ENCODE measurements at places on chromosomes 1 and 21. TPM values are rescaled to one million over a fixed set of nuclear protein-coding genes. Genes with fewer than 3 reads are reported as not detected.
A peak's percentile ranks its signal among the peaks of the same experiment; 100 is the strongest.

Gene OR2T6
- polyA plus RNA-seq = not detected

DNA sequence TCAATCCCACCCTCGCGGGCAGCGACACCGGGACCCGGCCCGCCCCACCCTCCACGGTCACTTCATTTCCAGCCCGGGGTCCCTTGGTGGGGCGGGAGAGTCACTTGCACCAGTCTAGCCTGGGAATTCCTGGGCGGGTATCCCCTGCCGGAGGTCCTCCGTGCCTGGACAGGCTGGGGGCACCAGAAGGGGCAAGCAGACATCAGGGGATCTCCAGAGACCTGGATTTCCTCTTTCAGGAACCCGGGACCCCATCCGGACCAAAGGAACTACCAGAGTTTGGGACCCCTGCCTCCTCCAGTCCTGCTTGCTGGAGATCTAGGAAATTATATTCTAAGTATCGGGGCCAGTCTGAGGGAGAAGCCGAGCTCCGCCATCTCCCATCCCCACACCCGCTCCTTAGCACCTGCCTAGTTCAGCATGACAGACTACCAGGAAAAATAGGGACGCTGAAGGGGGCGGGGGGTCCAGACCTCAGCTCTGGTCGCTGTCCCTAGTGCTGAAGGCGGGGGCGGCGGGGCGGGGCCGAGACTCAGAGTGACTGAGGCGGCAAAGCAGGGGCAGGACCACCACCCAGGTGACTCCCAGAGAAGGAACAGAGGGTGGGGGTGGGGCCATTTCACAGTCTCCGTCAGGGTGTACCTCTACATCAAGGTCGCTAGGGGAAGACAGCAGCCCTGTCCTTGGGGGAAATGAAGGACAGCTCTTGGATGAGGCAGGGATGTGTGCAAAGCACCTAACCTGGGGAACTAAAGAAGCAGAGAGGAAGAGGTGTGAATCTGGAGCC, 832 bp downstream of the HCN3 start:
- peak; percentile 60 for DNase-seq

DNA sequence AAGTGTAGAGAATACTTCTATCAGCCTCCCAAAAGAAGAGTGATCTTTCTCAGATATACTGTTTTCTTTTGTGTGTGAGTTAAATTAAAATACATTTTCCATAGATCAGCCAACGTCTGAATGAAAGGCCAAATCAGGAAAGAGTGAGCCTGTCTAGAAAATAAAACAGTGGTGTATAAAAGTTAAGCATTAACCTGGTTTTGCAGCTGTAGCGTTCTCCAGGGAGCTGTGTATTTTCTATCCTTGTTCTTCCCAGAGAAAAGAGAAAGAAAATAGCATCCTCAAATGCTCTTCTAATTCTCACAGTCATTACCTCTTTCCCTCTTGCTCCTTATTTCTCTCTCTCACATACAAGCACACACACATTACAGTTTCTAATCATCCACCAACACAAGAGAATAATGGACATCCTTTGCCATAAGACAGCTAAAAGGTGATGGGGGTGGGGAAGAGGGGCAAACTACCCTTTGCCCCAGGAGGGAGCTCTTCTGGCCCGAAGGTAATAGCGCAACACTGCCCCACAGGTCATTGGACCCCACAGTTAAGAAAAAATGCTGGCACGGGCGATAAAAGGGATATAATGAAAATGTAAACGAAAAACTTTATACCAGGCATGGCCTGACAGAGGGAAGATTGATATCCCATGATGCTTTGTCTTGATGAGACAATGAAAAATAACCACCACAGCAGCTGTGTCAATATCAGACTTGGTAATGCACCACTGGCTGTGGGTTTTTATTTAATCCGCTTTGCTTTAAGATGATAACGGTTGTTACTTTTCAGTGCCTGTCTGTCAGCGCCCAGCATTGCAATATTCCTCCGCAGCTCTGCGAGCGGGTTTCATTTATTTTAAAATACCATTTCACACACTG, 150.3 kb downstream of the NUF2 start:
- DNase-seq = no peak

Gene C1orf50
- polyA plus RNA-seq = 13.3 TPM

DNA sequence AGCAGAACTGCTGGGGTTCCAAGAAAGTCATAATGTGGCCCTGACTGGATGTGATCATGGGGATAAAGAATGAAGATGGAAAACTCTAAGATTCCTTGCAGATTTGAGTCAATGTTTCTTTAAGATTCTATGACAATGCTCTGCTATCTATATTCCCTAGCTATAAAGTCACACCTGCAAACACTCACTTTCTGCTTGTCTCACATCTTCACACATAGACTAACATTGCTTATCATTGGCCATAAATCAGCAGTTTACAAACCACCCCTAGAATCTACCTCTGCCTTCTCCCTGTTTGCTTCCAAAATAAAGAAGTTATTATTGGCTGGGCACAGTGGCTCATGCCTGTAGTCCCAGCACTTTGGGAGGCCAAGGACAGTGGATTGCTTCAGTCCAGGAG, 33.1 kb upstream of the NPL start:
- DNase-seq = no peak

GRCh38 chr1:113940365-113941244, 11.5 kb downstream of the HIPK1 start:
- no peak for DNase-seq

Gene DNM3
- polyA plus RNA-seq = 5.5 TPM

Gene GPR161
- polyA plus RNA-seq = 10.4 TPM

Gene EIF2D
- polyA plus RNA-seq = 58.6 TPM

DNA sequence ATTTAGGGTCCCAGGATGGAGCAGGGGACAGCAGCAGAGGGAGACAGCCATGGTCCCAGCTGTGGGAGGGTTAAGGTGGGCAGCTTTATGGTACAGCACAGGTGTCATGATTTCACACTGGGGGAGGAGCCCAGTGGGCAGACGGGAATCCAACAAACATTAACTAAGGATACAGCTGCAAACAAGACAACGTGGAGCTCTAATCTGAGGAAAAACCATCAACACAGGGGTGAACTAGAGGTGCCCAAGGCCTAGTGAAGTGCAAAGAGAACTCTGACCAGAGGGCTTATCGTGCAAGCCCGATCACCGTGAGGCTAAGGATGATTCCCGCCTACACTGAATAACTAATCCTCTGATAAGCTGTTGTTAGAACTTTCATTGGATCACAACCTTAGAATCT, 18.7 kb downstream of the ECE1 start:
- no peak for DNase-seq

DNA sequence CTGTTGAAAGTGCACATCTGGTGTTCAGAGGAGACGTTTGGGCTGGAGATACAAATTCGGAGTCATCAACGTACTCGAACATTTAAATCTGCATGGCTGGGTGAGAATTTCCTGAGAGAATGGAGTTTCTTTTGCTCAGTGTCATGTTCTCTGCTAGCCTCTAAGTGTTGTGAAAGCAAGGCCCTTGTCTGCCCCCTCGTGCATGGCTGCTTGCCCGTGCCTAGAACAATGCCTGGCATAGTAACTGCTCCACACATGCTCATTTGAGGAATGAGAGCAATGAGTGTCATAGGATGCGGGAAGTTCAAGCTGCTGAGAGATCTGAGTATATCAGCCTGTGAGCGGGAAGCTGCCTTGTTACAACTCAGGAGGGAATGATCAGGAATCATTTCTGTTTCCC, 171.1 kb upstream of the CSF3R start:
- DNase-seq = peak; percentile 85

GRCh38 chr1:5950994-5951785, 41.0 kb downstream of the NPHP4 start:
- no peak for DNase-seq

Gene OR2T29
- not detected for polyA plus RNA-seq

Gene USP33
- polyA plus RNA-seq = 36.3 TPM

DNA sequence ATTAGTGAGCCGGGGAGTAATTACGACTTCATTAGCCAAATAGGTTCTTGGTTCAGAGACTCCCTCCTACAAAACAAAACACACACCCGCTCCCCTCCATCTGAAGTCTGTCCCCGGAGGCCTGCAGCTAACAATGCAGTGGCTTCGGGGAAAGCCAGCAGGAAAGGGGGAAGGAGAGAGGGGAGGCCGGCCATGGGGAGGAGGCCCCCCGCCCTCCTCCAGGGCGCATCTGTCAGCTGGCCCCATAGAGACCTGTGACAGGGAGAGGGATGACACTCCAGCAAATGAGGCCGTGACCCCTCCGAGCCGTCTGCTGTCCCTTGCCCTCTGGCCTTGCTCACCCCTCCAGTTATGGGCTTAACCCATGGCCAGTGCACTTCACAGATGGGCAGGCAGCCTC, 12.1 kb upstream of the CNTN2 start:
- DNase-seq = no peak

- no peak for DNase-seq
Measured at GRCh38 chr1:201599548-201599947, 60.6 kb downstream of the NAV1 start.

- no peak for DNase-seq
Measured at GRCh38 chr1:91791103-91791502, 94.8 kb downstream of the TGFBR3 start.

Gene PGLYRP3
- not detected for polyA plus RNA-seq

GRCh38 chr1:183276386-183277080, 90.5 kb downstream of the LAMC2 start:
- DNase-seq = peak; percentile 14

Measured in brain (organoid and tissue), 16 donors.